ENCODE measurements at places on chromosomes 6 and 20.

DNA sequence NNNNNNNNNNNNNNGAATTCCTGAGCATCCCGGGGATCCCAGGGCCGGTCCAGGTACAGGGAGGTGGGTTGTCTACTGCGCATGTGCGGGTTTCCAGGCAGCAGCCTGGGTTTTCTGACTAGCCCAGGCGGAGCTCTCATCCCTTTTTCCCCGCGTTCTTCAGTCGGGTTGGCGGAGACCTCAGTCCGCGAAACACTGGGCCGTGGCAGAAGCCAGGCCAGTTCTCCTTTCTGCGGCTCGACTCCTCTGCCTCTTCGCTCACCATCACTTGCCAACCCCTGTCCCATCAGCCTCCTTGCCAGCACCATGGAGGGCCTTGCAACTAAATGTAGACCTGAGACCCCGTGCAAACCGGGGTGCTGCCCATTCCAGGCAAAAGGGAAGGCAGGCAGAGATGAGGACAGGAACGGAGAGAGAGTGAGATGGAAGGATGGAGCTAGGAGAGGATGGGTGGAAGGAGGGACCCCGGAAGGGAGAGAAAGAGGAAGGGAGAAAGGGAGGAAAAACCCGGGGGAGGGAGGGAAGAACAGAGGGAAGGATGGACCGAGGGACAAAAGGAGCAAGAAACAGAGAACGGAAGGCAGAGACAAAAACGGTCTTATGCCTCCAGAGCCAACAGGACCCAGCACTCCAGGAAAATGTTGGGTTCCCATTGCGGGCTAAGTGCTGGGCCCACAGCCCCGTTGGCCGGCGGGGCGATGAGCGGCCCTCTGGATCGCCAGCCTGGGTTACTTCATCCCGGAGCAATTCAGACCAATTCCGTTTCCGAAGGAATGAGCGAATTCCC, 445.4 kb upstream of the DEFB115 start:
- peak; percentile 37 for DNase-seq

- peak; percentile 95 for DNase-seq
Measured at GRCh38 chr6:134178161-134179044, 126.0 kb upstream of the SLC2A12 start.

DNA sequence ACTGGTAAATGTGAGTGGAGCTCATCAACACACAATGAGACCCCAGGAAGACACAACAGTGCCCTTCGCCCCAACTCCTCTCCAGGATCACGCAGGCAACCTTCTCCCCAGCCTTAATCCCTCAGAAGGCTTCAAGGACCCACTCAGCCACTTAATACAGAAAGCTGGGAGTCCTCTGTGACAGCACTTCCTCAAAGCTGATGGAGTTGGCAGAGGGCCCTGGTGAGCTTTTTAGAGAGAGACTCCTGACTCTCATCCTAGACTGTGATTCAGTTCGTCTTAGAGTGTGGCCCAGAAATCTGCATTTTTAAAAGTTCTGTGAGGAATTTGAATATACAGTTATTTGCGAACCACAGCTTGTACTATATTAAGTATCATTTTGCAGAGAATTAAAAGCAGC, 187.7 kb downstream of the UST start:
- peak; percentile 56 for DNase-seq

GRCh38 chr20:21052241-21052640, 53.9 kb downstream of the LINC00237 start:
- DNase-seq: no peak

DNA sequence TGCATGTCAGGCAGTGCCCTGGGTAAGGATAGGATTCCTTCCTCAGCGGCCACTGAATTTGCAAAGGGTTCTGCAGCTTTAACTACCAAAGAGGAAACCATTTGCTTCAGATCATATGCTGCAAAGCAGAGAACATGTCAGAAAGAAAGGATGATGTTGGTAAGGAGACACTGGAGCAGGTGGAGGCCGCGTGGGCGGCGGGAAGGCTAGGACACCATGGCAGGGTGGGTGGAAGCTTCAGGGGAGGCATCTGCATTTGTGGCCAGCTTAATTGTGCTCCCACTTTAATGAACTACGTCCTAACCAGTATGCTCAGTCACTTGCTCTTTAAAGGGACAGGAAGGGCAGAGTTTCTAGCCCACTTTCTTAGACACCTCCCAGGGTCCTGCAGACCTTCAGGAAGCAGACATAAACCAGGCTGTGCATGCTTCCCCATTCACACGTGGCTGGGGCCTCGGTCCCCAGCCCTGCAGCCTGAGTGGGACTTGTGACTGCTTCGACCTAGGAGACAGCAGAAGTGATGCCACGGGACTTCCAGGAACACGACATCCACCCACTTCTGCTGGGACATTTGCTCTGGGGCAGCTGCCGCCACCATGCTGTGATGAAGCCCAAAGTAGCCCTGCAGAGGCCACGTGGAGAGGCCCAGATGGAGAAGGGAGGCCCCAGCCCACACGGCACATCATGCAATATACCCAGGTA, 76.1 kb downstream of the GINS1 start:
- no peak for DNase-seq

GRCh38 chr6:85911067-85911466, 268.4 kb upstream of the SYNCRIP start:
- DNase-seq: no peak

GRCh38 chr20:57881466-57882385, 171.9 kb upstream of the PMEPA1 start:
- no peak for DNase-seq

- peak; percentile 56 for DNase-seq
Measured at GRCh38 chr6:147741389-147741788, 232.9 kb downstream of the SAMD5 start.

- DNase-seq: no peak
Measured at GRCh38 chr20:38418509-38419204, 16.5 kb downstream of the SNHG17 start.

DNA sequence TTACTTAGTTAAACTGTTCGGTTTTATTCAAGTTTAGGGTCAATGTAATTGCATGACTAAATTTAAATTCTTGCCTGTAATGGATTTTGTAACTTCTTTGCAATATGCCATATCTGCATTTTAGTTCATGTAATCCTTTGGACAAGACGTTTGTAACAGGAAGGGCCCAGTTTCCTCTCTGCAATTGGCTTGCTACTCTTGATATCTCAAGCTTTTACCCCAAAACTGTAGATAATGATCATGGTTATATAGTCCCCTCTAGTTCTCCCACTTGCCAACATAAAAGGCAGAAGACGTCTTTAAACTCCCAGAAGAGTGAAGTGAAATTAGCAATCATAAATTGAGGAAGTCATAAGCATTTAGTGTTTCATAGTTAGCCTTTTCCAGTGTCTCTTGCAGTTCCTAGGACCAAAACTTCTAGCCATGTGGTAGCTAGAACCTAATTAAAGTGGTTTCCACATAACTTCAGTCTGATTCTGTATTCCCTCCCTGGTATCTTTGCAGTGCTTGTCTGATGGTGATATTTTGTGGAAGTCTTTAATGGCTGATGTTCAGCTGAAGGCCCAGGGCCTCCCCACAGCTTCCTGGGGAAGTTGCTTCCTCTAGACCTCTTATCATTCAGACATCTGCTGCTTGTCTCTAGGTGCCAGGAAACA, 117.8 kb upstream of the SUPT3H start:
- no peak for DNase-seq

GRCh38 chr6:22828179-22829062, 259.1 kb downstream of the HDGFL1 start:
- DNase-seq: peak; percentile 99

All from fibroblast of skin of abdomen (primary cell).